Suprapubic skin (tissue), 4 donors: ENCODE measurements at places on chromosomes 12 and 14. TPM values are rescaled to one million over a fixed set of nuclear protein-coding genes. Genes with fewer than 3 reads are reported as not detected.

The TMEM52B gene
- not detected for total RNA-seq

The NKX2-1 gene
- not detected for total RNA-seq

The BDKRB1 gene
- total RNA-seq, result 6.5 TPM

The C12orf42 gene
- not detected for total RNA-seq

DNA sequence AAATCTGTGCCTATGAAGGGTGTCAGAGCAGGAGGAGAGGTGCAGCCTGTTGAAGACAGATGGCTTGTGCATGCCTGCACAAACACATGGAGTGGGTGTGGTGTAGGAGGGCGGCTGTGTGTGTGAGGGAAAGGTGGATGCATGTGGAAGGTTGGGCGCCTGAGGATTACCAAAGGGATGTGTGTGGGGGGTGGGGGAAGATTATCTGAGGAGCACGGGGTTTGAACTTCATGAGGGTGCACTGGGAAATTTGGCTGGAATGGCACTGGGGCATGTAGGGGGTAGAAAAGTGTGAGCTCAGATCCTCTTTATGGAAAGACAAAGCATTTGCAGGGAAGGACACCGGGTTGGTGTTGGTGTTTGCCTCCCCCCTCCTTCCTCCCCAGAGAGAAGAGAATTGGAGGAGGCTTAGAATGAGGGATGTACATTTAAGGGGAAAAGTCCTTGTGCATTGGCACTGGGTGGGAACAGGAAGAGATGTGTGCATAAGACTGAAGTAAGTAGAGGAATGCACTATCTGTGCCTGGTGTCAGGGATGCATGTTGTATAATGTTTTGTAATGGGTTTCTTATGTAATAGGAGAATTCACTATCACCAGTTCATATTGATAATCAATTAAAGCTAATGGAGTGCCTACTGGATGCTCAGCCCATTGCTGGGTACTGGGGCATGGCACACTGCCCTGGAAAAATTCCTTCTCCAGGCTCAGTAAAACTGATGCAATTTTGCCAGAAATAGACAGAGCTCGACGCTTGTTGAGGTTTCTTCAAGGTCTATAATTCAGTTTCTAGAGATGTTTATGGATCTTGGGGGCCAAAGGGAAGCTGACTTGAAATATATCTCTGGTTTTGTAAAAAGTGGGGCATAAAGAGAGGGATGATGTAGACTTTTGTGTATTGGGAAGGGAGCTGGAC lies 3.0 kb downstream of the NTF3 start:
- no peak for DNase-seq

DNA sequence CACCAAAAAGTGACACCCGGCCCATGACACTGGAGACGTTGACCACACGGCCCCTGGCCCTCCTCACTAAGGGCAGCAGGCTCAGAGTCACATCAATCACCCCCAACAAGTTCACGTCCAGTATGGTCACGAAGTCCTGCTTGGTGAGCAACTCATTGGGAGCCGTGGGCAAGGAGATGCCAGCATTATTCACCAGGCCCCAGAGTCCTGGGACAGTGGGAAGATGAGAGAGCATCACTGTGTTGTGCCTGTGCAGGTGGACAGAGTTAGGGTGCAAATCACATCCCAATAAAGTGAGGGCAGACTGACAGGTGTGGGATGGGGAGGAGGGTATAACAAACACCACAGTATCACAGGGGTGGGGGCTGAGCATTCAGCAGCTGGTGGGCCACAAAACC lies 2.5 kb downstream of the RDH16 start:
- no peak for DNase-seq

DNA sequence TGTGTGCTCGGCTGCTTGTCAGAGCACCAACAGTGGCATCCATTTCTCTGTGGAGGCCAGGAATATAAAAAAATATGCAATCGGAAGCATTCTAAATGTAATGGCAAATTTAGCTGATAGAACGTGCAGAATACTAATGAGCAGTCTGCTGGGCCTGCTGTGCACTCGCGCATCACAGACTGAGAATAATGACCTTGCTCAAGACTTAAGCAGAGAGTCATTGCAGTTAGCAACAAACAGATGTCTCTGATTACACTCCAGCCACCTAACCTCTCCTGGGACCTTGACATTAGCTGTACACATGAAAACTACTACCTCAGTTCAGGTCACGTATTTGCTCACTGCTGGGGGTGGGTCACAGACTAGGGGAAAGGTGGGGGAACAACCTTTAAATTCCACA lies 269.2 kb upstream of the DAAM1 start:
- no peak for DNase-seq

DNA sequence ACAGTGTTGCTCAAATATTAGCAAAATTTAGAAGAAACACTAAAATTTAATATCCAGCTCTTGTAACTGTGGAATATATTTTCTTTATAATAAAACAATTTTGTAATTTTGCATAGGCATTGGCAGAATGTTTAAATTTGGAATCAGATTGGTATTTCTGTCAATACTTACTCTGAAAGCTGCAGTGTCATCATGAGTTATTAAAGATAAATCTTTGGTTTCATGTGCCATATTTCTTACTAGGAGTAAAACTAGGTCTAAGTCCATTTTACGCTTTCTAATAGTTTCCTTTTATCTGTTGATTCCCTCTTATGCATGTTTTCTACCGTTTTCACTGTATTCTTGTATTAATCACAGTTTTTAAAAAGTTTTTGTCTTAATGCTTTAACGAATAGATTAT lies 49.7 kb downstream of the CCDC91 start:
- DNase-seq, result no peak
